ENCODE measurements at places on chromosomes 1 and 21.

DNA sequence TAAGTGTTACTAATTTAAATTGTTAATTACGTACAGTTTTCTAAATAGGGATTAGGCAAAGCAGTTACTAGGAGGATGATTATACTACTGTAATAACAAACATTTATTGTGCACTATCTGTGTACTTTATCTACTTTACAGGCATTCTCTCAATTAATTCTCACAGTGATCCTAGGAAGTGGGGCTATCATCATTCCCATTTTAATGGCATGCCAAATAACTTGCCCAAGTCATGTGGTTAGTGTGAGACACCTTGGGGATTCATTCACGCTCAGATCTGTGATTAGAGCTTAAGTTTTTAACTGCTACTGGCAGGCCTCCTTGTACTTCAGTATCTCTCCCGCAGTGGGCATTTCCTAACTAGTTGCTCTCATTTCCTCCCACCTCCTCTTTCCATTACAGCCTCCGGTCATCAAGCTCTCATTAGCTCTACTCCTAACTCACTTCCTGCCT, 11.5 kb downstream of the PHLDA3 start:
- DNase-seq: no peak

GRCh38 chr21:25949701-25950100, 214.9 kb downstream of the GABPA start:
- no peak for DNase-seq

GRCh38 chr1:5746611-5747425, 245.4 kb downstream of the NPHP4 start:
- DNase-seq: no peak

DNA sequence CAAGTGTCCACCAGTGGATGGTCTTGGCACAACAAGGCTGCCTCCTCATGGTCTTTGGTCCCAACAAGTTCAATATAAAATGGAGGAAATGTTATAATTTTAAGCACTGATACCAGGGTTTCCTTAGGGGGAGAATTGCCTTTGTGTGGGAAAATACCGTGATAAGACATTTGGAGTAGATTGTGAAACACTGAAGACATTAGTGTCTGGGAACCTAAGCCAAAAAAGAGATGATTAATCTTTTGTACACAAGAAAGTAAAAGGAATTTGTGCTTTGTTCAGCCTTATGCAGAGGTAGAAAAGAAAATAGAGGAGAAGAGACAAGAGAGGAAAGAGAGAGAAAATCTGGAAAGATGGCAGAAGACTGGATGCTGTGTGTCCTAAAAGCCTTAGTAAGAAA, 36.1 kb downstream of the ST6GALNAC3 start:
- DNase-seq: no peak

GRCh38 chr1:35535243-35535642, 22.0 kb downstream of the KIAA0319L start:
- DNase-seq: no peak

- DNase-seq: no peak
Observed at GRCh38 chr21:27154451-27155129, 187.7 kb upstream of the ADAMTS5 start.

- no peak for DNase-seq
Observed at GRCh38 chr1:42211224-42211623, 46.7 kb upstream of the GUCA2A start.

DNA sequence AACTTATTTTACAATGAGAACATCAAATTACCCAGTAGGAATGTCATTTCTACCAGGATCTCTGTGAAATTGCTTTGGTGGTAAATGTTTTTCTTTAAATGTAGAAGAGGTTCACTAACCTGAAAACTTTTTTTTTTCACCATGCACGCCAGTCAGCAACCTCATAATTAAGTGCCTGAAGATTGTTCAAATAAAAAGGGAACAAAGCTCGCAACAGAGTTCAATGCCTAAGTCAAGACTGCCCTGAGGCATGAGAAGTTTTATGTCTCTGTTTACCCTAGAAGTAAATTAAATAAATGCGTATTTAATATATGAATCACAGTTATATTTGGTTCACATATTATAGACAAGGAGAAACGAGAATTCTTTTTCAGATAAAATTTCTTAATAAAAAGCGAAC, 13.8 kb upstream of the SYDE2 start:
- no peak for DNase-seq

GRCh38 chr1:38451541-38451993, 405.0 kb upstream of the POU3F1 start:
- no peak for DNase-seq

- no peak for DNase-seq
Observed at GRCh38 chr1:191882870-191883269, 275.4 kb upstream of the RGS18 start.

DNA sequence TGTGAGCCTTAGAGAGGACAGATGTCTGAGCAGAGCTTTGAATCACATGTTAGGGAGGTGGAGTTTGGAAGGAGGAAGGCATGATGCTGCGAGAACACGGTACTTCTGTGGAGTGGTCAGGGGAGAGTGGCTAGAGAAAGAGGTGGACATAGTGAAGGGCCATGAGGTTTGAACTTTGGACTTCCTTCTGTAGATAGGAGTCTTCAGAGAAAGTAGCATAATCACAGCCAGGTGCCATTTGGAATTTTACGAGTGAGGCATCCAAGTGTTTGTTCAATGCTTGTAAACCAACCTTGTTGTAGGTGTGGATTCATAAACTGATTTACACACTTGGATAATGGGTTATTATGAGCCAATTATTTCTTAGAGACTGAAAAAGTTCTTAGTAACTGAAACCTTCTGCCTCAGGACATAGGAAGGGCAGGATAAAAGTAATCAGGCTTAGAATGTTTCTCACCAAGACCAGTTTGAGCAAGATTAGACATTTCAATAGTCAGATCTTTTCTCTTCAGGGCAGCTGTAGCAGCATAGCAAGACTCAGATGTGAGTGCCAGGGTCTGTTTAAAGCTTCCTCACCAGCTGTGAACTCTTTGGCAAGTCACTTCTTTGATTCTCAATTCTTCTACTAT, 83.5 kb upstream of the HMCN1 start:
- DNase-seq: no peak

GRCh38 chr1:110676970-110677369, 2.2 kb upstream of the KCNA3 start:
- no peak for DNase-seq

- DNase-seq: no peak
Observed at GRCh38 chr1:195849180-195849579, 759.1 kb downstream of the KCNT2 start.
